Activated T-cell treated with anti-CD3 and anti-CD28 coated beads, Interleukin-2, amount 50 U/mL, for 72 hours (primary cell): ENCODE measurements at places on chromosomes 2 and 18. TPM values are rescaled to one million over a fixed set of nuclear protein-coding genes. Genes with fewer than 3 reads are reported as not detected.

The NPPC gene
- total RNA-seq: 1.1 TPM

GRCh38 chr2:133458280-133458679 is 110.0 kb downstream of the NCKAP5 start:
- DNase-seq: no peak

The NOSTRIN gene
- not detected for total RNA-seq

The PIEZO2 gene
- not detected for total RNA-seq
